Sciatic nerve (tissue), 2 donors: ENCODE measurements at places on chromosomes 7 and 10. TPM values are rescaled to one million over a fixed set of nuclear protein-coding genes. Genes with fewer than 3 reads are reported as not detected.

GRCh38 chr7:158431941-158432347 is 155.7 kb downstream of the PTPRN2 start:
- DNase-seq = no peak

DNA sequence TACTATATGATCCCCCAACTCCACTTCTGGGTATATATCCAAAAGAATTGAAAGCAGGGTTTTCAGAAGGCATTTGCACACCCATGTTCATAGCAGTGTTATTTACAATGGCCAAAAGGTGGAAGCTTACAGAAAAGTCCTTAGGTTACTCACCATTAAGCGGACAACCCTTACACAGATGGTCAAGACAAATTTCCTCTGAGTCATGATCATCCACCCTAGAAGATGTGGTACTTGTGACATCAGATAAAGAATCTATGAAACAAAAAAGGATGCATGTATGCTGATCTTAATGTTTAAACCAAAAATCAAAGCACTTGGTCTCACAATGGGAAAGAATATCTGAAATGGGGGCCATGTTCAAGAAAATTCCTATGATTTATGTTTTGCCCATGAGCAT is 31.1 kb downstream of the ZC3HAV1 start:
- no peak for DNase-seq

DNA sequence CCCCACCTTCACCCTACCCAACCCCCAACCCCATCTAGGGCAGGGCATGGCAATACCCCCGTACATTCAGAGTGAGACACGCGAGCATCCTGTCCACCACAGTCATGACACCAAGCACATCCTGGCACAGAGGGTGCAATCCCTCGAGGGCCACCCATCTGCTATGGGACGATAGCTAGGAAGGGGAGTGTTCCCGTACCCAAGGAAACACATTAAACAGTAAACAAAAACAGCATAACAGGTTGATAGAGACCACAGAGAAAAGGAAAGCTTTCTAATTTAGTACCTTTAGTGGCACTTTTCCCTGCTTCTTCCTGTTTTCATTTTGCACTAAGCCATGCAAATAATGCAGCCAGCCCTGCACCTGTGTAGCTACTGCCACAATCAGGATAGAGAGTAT is 2.3 kb upstream of the SMKR1 start:
- DNase-seq = no peak

- no peak for DNase-seq
These were observed 154.0 kb downstream of the SUGCT start for GRCh38 chr7:40288827-40289226.

DNA sequence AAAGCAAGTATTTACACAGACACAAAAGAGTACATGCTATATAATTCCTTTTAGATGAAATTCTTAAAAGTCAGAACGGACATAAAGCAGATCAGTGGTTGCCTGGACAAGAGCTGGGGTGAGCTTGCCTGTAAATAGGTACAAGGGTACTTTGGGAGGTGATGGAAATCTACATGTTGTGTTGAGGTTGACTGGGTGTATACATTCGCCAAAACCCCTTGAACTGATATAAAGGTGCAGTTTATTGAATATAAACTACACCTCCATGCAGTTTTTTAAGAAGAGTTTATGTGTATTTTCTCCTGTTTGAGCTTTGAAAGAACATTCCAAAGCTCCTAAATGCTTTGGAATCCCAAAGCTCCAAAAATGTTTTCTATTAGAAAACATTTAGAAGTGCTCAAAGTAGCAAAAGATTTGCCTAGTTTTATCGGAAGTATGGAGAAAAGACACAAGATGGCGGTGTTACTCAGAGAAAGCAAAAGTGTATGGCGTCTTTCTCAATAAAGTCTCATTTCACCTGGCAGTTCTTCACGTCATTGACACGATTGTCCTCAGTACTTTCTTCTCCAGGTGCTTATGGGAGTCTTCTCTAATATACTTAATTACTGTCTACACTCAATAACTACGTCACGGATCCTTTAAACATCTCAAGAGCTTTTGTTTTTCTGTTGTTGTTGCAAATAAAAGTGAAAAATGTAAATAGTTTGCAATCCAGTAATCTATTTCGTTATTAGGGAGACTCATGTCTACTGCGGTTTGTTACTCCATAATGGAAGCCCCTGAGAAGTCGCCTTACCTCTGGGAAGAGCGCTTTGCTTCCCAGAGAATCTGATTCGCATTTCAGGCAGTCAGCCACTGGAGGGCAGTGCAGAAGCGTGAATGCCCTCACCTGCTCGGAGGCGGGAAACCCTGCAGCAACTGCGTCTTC is 14.7 kb upstream of the SEC61G start:
- DNase-seq = peak; percentile 89

DNA sequence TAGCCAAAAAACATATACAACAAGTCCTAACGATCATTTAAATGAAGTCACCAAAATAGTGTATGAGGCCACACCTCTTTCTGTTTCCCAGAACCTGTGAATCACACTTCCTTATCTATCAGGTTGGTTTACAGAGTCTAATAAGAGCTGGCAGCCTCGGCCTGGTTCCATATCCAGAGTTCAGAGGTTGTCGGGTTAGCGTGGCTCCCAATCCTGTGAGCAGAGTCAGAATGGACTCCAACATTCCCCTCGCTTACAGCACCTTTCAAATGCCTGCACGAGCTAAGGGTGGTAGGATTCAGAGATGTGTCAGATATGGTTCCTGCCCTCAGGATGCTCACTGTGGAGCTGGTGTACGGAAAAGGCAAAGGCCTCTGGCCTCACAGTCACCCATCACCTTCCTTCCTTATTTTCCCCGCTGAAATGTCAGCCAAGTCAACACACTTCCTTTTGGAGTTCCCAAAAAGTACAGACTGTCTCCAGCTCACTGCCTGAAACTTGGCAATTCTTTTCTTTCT is 6.0 kb downstream of the IL15RA start:
- DNase-seq = peak; percentile 39

DNA sequence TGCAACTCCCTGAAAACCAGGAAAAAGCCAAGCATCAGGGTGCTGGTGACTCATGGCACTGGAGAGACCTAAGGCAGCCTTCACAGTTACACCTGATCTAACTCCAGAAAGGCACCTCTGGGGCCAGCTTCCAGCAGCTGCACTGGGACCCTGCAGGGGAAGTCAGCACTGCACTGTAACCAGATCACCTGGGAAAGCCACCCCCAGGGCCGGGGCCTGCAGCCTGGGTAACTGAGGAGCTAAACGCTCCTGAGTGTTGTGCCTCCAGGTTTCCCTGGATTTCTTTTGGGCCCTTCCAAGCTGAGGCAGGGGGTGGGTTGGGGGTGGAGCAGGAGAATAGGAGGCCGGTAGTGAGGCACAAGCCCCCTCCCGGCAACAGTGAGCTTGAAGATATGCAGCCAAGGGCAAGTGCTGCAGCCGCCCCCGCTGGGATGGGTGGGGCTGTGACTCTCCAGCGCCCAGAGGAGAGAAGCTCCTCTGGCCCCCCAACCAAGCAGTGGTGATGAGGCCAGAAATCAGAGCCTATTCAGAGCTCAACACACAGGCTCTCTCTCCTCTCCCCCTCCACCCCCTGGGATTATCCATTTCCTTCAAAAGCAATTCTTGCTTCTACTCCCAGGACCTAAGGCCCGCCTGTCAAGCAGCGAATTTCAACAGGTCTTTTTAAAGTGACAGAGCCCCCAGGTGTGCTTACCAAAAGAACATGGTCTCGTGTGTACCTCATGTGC is 2.6 kb downstream of the CXCL12 start:
- DNase-seq = peak; percentile 48

GRCh38 chr7:96169439-96169838 is 152.5 kb downstream of the SLC25A13 start:
- DNase-seq = no peak

GRCh38 chr10:28082316-28082715 is 83.4 kb upstream of the ODAD2 start:
- DNase-seq = no peak

DNA sequence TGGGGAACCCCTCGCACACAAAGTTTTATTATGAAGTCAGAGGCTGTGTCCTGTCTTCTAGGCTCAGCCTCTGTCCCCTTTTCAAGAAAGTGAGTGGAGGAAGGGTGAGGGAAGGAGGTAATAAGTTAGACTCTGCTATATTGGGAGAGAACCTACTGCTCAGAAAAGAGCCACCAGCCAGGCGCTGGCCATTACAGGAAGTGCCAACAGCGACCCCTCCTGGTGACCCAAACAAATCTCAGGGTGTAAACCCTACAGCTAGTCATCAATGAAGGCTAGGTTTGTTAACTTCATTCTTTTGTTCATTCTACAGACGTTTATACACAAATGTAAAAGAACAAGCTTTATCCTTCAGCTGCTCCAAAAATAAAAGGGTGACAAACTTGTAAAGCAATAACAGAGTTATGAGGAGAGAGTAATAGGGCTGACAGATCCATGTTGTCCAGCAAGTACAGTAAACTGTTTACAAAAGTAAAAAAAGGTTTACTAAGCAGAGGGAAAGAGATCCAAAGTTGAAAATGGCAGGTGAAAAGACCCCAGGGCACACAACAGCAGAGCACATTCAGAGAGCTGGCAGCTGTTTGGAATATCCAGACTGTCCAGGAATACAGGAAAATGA is 82.7 kb downstream of the FAM204A start:
- no peak for DNase-seq

DNA sequence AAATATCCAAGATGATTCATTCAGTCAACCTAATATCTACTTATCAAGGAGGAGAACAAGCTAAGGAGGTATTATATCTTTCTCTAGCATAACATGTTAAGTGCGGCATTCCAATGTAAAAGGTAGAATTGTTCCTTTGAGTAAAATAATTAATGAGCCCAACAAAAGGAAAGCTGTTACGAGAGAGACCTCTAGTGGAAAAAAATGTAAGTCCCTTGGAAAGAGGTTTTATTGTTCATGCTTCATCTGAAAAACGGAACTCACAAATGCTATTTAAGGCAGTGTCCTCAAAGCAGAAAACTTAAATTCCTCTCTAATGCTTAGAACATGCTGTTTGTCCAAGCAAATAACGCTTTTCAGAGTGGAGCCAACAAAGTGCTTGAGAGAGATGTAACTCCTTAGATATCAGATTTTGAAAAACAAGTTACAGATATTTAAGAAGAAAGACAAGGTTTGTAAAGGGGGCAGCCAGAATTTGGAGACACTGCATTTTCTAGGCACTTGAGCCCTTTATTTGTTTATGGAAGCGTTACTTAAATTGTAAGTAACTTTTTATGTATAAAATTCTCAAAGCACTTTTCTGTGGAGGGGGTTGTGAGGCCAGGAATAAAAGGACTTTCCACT is 119.9 kb downstream of the TFEC start:
- DNase-seq = no peak

DNA sequence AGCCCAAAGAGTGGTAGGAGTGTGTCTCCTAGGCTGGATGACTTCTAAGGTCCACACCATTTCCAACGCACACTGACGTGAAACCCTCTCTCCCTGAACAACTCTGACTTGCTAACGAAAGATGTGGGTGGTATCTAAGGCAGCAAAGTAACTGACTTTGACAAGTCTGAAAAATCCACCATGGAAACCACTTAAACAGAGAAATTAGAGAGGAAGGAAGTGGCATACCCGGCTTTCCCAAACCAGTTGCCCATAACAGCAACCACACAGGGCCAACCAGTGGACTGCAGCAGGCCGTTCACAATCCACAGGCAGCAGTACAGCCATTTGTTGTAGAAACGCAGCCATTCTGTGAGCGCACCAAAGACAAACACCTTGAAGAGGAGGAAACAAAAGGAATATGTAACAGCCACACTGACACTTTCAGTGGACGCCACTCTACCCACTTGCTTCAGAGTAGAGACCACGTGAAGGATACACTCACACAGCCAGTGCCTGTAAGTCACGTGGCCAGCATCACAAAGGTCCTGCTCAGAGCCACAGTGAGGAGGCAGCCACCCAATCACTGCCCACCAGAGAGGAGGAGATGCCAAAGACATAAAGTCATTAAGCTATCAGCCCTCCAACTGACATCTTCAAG is 39.8 kb downstream of the SLC37A3 start:
- no peak for DNase-seq

DNA sequence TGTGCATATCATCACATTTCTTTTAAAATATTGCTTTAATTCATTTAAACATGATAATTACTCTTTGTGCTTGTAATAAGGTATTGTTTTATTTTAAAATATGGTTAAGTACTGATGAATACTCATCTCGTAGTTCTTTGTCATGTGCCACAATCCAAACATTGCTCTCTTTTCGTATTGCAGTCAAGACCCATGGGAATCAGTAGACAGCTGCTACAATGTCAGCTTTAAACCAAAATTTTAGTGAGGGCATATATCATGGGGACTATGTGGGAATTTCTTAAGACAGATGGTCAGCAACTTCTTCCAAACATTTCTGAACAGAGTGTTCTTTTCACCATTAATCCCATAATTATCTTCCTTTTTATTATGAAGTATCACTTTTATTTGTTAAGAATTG is 77.2 kb upstream of the FZD1 start:
- DNase-seq = no peak

- no peak for DNase-seq
These were observed 58.0 kb upstream of the CAV2 start for GRCh38 chr7:116441534-116441933.

DNA sequence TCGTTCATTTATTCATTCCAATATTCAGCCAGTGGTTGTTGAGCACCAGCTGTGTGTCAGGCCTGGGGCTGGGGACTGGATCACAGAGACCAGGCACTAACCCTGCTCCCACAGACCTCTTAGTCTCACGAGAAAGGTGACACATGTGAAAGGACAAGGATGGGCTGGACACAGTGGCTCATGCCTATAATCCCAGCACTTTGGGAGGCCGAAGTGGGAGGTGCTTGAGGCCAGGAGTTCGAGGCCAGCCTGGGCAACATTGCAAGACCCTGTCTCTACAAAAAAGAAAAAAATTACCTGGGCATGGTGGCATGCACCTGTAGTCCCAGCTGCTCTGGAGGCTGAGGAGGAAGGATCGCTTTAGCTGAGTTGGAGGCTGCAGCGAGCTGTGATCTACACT is 105.9 kb upstream of the SDK1 start:
- DNase-seq = no peak

- peak; percentile 65 for DNase-seq
These were observed 19.6 kb upstream of the INPP5A start for GRCh38 chr10:132517951-132518521.

DNA sequence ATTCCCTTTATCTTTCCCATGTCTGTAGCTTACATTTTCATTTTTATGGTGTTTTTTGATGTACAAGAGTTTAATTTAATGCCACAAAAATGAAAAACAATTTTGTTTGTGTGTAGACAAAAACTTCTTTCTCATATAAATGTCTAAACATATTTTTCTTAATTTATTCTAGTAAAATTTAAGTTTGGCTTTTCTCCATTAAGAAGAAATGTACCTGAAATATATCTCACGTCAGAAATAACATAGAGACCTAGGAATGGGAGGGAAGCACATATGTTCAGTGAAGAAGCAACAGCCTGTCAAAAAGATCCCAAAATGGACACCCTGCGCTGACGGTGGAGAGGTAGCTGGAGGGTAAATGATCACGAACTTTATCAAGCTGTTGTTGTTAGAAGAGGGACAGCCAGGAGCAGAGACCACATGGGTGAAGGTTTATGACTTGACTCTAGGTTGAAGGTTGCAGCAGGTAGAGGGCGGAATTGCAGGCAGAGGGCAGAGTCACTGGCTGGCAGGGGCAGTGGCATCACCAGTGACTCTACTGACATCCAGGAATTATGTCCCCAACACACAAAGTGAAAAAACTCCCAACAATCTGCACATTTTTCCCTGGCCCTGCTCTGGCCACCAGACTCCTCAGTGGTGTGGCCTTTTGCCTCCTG is 225.9 kb upstream of the PRSS58 start:
- DNase-seq = no peak

Gene LGI1
- total RNA-seq = 19.8 TPM

Gene C10orf62
- total RNA-seq = not detected

Gene ZPBP
- total RNA-seq = not detected

Gene TAS2R4
- total RNA-seq = 5.1 TPM

Gene OPN1SW
- not detected for total RNA-seq

Gene THNSL1
- 3.0 TPM for total RNA-seq
